ENCODE measurements at places on chromosomes 16 and 17.

DNA sequence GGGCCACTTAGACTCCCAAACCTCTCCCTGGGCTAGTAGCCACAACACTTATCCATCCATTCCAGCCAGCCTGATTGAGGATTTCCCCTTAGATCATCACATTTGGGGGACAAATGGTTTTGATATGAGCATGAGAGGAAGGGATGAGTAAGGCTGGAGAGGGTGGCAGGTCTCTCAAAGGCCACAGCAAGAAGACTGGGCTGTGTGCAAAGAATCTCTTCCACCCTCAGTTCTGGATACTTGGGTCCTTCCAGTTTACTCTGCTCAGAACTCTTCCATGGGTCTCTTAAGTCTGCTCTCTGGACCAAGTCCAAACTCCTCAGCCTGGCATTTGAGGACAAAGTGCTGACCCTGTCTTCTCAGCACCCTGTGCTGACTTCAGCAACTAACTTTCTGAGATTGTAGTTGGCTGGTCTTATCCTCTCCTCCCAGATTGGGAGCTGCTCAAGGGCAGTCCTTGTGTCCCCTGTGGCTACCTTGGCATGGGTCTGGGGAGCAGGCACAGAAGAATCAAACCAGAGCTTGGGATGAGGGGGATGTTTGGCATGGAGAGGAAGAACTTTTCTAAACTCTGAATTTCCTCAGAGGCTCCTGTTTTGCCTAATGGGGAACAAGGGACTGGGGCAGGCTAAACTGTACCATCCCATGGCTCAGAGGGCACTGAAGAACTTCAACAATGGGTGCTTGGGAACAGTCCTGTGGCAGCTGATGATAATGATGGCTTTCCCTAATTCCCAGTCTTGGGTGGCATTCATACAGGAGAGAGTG is 3.1 kb upstream of the NFATC3 start:
- DNase-seq: no peak

- no peak for DNase-seq
Observed at GRCh38 chr17:81309859-81310839, 15.0 kb upstream of the SLC38A10 start.

DNA sequence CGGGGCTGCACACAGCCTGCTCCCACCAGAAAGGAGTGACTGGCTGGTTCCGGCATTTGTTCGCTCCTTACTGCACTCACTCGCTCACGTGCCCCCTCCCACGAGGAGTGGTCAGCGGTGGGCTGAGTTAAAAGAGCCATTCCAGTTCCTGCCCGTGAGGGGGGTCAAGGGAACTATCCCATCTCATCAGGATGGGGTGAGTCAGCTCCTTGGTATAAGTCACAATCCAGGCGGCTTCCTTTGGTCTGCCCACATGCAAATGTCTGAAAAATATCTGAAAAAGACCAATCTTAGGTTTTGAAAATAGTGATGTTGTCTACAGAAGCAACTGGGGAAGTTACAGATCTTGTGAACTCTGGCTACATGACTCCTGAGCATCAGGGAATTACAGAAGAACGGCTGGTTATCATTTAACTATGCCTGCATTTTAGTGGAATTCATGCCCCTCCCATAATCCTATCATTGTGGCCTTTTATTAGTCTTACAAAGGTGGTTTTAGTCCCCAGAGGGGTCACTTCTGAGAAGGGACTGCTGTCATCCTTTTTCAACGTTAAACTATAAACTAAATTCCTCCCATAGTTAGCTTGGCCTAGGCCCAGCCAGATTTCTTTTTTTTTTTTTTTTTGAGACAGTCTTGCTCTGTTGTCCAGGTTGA is 9.8 kb upstream of the TNFSF12 start:
- DNase-seq: no peak

DNA sequence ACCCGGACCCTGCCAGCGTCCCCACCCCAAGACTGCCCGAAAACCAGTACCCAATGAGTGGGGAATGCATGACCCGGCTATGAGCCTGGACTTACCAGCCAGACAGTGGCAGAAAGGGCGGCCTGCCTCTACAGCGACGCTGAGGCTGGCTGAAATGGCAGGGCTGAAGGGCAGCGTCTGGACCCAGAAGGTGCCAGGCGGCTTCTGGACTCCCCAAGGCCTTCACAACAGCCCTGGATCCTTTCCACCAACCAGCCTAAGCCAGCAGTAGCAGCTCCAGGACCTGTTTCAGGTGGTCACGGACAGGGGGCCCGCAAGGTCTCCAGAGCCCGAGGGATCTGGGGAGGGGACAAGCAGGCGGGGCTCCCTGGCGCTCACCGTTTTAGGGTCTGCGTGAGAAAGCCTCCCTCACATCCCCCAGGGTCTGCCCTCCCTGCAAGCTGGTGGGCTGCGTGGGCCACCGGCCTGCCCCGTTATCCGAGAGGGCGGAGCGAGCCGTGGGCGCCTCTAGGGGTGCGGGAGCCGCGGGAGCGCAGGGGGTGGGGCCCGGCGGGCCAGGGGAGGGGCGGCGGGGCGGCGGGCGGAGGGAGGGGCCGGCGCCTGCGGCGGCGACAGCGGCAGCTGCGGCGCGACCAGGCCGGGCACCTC is at the start of gene RIPOR1:
TSS of gene RIPOR1 (plus strand) at position 608 of the 648 bp plus-strand sequence. CDS start 9,618 bp downstream, outside the sequence.
- no peak for DNase-seq

DNA sequence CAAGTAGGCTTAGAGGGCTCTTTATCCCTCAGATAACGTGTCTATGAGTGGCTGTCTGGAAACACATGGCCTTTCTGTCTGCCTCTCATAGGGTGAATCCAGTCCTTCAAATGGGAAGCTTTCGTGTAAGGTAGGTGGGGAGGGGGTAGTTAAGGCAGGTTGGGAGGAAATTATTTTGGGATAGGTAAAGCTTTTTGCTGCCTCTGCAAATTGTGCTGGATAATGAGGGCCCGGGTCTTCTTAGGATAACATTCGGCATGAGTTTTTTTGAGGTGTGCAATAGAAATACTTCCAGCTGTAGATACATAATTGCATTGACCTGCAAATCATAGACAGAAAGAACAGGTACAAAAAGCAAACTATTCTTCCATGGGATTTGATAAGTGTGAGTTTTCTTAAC is 189.7 kb downstream of the PRKCA start:
- no peak for DNase-seq
